ENCODE measurements at places on chromosomes 11 and 22.
A peak's percentile ranks its signal among the peaks of the same experiment; 100 is the strongest.

DNA sequence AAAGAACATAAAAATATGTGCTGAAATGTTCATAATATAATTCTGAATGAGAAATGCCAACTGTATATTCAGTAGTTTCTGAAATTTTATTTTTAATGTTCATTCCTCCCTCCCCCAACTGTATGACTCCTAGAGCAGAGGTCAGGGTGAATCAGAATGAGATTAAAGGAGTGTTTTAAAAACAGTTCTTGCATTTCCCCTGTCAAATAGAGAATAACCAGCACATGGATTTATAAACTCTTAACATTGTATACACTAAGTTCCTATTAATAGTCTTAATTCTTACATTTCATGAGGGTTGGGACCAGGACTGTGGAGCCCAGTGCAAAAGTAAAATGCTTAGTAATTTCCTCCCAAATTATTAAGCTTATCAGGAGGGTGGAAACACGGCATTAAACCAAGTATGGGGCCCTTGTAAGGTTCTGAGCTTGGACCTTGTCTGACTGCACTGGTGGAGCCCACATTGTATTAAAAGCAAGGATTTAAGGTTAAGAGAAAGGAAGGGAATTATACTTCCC lies 474.6 kb upstream of the RAG2 start:
- DNase-seq, result no peak

DNA sequence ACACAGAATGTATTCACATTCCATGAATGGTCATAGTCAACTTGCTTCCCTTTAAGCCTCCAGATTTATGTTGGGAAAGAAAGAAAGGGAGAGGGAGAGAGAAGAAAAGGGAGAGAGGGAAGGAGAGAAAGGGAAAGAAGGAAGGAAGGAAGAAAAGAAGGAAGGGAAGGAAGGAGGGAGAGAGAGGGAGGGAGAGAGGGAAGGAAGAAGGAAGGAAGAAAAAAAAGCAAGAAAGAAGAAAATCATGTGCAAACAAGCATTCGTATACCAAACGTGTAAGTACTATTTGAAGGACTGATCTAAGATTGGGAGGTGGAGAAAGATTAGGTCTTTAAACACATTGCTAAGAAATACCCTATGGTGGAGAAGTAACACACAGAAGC lies 23.9 kb upstream of the ARHGAP20 start:
- DNase-seq, result no peak

DNA sequence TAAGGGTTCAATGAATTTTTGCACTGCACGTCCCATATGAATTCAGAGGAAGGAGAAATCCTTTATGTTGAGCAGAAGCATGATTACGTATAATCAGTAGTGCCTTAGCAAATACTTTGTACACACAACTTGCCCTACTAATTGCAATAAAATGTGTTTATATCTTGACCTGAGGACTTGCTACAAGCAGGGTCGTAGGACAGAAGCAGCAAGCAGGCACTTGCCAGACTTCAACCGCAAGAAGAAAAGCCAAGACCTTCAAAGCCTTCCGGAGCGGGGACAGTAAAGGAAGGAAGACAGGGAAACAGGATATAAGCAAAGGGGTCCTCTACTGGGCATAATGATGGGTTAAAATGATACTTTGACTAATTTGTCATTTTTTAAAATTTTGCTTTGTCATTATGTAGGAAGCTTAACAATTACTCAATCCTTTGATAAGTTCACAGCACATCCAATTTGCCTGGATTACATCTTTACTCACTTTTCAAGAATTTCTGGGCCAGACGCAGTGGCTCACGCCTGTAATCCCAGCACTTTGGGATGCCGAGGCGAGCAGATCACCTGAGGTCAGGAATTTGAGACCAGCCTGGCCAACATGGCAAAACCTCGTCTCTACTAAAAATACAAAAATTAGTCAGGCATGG lies 23.2 kb upstream of the UBASH3B start:
- DNase-seq, result no peak

GRCh38 chr11:69411257-69411924 lies 70.1 kb upstream of the LINC01488 start:
- peak; percentile 30 for DNase-seq

GRCh38 chr11:117733316-117733715 lies 63.7 kb downstream of the DSCAML1 start:
- no peak for DNase-seq

- DNase-seq, result peak; percentile 93
Measured at GRCh38 chr11:2137202-2138067, 1.8 kb downstream of the IGF2 start.

DNA sequence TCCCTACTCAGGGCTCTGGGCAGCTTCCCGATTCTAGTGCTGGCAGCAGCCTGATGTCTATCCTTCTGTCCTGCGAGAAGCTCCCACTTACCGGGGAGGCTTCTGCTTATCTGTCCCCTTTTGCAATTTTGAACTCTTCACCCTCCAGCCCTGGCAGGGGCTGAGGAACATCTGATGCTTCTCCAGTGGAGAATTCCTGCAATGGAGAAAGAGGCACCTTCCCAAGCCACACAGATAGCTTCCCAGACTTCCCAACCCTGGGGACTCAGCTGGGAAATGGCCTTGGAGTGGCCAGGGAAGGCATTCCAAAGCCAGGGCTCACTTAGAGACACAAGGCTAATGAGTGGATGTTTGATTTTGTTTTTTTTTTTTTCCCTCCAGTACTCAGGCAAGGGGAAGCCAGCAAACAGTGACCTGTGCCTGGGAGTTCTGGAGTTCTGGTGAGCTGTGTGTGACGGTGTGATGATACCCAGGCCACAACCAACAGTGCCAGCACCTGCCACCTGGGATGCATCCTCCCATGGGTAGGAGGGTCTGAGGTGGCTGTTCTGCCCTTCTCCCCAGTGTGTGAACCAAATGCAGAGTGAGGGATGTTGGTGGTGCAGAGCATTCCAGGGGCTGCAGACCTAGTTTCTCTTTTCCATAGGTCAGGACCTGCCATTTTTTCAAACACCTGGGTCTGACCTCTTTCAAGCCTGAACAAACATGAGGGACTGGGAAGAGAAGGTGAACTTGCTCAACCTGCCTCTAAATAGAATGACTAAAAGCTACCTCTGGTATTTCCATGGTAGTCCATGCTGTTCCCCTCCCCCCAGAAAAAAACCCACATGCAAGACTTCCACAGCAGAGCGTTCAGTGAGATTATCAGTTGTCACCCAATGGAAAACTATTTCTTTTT lies 95.1 kb downstream of the CCDC81 start:
- no peak for DNase-seq

GRCh38 chr22:23536821-23537345 lies 43.2 kb downstream of the IGLL1 start:
- DNase-seq, result no peak

DNA sequence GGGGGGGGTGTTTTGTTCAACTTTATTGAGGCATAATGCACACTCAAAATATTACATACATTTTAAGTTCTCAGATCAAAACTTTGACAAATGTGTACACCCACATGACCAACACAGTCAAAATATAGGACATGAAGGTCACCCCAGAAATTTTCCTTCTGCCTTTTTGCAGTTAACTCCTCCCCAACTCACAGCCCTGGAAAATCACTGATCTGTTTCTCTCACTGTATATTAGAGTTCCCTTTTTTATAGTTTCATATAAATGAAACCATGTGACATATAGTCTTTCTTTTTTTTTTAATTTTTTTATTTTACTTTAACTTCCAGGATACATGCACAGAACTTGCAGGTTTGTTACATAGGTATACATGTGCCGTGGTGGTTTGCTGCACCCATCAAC lies 4.6 kb downstream of the TMPRSS5 start:
- no peak for DNase-seq

DNA sequence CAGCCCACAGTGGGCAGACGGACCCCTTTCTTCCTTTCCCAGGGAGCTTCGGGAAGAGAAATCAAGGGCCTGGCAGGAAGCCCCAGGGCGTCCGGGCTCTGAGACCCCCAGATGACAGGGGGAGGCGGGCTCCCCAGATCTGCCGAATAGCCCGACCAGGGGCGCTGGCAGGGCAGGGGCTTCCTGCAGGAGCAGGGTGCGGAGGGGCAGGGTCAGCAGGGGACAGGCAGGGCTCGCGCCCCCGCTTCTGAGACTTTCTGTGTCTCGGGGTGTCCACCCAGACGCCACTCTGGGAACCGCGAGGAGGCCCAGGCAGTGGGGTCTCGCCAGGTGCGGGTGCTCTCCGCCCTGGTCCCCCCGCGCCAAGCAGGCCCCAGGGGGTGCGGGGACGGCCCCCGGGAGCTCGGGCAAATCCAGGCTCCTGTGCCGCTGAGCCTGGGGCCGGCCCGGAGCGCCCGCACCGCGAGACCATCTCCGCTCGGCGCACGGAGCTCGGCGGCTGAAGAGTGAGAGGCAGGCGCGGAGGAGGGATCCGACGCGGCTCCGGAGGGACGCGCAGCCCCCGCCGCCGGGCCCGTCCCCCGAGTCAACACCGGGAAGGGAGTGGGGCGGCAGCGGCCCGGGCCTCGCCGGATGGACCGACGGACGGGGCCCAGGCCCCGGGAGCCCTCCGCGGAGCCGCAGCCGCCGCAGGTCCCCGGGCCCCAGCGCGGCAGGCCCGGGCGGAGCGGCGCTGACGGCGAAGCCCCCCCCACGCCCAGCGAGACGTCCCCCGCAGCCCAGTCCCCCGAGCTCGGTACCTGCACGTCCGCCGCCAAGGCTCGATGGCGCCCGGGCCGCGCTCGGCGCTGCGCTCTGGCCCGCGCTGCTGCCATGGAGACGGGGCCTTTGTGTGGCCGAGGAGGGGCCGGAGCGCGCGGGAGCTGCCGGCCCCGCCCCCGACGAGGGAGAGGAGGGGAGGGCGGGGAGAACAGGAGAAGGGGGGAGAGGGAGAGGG lies at the start of gene PLXNB2:
TSS of gene PLXNB2 (minus strand) at position 894 of the 997 bp plus-strand sequence. CDS start 17,062 bp downstream, outside the sequence.
- DNase-seq, result peak; percentile 84

DNA sequence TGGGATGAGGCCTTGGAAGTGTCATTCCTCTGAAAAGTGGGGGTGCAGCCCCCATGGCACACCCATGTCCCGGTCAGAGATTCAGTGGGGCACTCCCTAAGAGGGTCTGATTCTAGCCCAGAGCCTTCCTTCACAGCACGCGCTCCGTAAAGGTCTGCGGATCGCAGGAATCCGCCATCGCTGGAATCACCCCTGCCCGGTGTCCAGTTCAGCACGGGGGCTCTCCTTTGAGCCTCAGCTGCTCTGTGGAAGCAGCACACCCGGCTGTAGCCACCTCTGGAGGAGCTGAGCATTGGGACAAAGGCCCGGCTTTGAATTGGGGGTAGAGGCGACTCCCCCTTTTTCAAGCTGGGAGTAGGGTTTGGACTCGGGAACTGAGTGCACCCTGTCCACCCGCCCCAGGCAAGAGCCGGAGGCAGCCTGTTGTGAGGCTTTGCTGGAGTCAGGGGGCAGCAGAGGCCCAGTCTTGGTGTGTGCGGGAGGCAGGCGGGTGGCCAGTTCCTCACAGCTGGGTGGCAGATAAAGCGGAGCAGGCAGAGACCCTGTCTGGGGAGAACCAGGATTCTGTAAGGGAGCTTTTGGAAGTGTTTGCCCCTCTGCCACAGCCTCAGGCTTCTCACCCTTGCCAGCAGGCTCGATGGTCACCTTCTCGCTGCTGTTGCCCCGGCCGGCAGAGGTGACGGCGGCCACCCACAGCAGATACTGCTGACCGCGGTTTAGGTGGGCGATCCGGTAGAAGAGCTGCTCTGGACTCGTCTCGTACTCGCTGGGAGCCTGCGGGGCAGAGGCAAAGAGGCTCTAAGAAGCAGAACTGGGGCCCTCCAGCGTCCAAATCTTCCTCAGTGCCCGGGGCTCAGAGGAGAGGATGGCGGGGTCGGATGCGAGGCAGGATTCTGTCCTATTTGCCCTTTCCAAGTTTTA lies 115.9 kb downstream of the CEP164 start:
- DNase-seq, result peak; percentile 29

DNA sequence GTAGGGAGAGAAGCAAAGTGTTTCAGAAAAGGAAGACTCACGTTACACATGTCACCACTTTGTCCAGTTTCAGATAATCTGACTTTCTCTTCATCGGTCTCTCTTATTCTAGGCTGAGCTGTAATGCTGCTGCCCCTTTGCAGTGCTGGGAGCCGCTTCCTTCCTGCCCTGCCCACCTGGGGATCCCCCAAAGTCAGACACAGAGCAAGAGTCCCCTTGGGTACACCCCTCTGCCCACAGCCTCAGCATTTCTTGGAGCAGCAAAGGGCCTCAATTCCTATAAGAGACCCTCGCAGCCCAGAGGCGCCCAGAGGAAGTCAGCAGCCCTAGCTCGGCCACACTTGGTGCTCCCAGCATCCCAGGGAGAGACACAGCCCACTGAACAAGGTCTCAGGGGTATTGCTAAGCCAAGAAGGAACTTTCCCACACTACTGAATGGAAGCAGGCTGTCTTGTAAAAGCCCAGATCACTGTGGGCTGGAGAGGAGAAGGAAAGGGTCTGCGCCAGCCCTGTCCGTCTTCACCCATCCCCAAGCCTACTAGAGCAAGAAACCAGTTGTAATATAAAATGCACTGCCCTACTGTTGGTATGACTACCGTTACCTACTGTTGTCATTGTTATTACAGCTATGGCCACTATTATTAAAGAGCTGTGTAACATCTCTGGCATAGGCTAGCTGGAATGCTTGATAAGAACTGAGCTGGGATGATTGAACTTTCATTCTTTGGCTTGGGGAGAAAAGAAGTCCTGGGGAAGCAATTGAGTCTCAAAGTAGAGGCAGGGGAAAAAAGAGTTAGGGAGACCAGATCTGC lies 31.2 kb upstream of the SMIM35 start:
- no peak for DNase-seq

- no peak for DNase-seq
Measured at GRCh38 chr11:47166368-47166767, 10.3 kb downstream of the ARFGAP2 start.

- DNase-seq, result no peak
Measured at GRCh38 chr22:36352803-36353507, 34.8 kb downstream of the MYH9 start.

DNA sequence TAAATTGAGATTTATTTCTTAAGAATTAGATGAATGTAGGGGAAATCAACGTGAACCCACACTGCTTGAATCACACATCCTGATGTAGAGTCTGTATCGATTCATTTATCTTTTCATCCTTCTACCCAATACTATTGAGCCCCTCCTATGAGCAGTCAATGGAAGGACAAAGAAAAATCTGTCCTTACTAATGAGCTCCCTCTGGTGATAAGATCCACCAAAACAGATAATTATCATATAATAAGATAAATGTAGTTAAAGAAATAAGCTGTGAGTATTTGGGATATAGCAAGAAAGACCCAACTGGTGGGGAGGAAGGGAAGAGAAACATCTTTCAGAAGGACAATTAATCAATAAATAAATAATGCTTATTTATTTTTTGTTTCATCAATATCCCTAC lies 385.1 kb upstream of the CCDC90B start:
- peak; percentile 18 for DNase-seq
